Activated CD4-positive, CD25-positive, alpha-beta regulatory T cell treated with anti-CD3 and anti-CD28 coated beads, Interleukin-2, amount 50 U/mL, for 72 hours (primary cell): ENCODE measurements at places on chromosomes 6 and 20.

DNA sequence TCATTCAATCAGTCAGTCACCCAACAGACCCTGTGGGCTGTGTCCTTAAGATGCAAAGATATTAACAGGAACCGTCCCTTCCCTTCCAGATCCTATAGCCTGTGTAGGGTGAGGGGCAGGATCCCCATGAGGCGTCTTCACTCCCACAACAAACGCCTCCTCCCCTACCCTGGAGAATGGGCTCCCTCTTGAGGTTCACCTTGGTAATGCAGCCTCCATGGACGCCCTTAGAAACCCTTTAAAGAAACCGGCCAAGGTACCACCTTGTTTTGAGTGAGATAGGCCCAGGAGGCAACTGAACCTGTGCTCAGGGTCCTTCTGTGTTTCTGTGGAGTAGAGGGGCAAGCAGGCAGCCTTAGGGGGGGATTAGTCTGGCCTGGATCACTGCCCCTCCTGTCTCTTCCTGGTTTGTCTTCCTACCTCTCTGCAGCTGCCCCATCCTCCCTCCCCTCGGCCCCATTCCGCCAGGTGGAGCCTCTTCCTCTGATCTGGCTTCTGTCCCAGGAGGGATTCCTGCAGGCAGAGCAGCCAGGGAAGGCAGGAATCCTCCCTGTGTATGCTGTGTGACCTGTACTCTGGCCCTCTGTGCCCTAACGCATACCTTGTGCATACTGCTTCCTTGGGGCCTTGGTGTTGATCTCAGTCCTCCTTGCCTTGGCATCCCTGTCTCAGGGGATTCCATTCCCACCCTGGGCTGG lies 6.6 kb upstream of the GUCA1A start:
- peak; percentile 78 for DNase-seq

GRCh38 chr6:52975580-52975979 lies 19.5 kb downstream of the GSTA4 start:
- DNase-seq: no peak

DNA sequence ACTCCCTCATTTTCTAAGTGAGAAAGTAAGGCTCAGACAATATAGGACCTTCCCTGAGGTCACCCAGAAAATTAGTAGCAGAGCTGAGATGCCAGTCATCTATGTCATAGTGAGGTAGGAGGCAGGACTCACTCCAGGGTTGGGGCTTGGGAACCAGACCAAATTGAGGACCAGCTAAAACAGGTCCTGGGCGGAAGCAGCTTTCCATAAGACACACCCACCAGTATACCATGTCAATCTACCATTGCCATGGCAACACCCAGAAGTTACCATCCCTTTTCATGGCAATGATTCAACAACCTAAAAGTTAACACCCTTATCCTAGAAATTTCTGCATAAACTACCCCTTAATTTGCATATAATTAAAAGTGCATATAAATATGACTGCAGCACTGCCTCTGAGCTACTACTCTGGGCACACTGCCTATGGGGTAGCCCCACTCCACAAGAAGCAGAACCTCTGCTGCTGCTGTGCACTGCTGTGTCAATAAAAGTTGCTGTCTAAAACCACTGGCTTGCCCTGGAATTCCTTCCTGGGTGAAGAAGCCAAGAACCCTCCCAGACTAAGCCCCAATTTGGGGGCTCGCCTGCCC lies 30.3 kb upstream of the OCSTAMP start:
- no peak for DNase-seq

- DNase-seq: no peak
Measured at GRCh38 chr6:467671-468082, 76.1 kb downstream of the IRF4 start.

DNA sequence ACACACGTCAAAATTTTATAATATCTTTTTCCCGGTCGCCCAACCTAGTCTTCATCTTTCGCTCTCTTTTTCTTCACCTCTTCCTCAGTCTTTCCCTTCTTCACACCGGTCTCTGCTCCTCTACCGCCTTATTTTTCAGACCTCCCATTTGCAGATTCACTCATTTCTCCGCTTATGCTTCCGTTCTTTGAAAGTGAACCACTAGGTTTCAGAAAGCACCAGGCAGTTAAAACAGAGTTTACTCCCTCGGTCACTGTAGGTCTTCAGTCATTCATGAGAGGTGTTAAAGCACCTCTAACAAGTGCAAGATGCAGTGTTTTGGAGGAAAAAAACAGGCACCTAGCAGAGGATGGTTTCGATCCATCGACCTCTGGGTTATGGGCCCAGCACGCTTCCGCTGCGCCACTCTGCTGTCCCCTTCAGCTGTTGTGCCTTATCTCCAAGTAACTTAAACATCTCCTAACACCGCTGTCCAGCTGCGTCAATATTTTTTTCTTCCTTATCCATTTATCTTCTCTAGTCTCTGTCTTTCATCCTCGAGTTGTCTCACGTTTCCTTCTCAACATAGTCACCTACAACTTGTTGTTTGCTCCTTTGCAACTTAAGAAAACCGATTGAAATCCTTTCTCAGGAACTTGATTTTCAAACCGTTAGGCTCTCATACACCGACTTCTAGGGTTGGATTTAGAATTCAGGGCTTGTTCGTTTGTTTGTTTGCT lies 119.7 kb upstream of the ZNF184 start:
- DNase-seq: peak; percentile 45

- DNase-seq: no peak
Measured at GRCh38 chr6:170150590-170150945, 140.3 kb downstream of the DLL1 start.

DNA sequence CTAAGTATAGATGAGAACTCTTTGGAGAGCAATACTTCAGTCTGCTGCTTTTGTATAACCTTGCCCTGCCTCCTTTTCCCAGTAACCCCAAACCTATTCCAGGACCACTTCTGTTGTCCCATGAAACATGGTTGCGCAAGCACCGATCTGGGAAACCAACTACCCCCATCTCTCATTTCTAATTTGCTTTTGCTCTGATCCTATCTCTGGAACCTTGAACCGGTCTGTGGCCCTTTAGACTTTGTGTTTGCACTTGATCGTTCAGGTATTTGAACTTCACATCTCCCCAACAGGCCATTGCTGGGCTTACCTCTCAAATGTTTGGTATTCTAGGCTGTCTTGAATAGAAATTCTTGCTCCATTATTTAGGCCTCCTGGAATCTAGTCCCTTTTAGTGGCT lies 25.0 kb downstream of the L3MBTL3 start:
- DNase-seq: no peak

GRCh38 chr6:104357928-104358327 lies 501.8 kb downstream of the HACE1 start:
- DNase-seq: no peak

GRCh38 chr6:1313767-1314503 lies 2.0 kb downstream of the FOXQ1 start:
- DNase-seq: peak; percentile 41

- no peak for DNase-seq
Measured at GRCh38 chr6:14305131-14305530, 187.6 kb downstream of the CD83 start.

GRCh38 chr6:33410711-33411631 lies at the start of gene PHF1:
Gene PHF1, plus strand, starts transcription at chr6:33411014. Its CDS starts 1,250 bp downstream, at chr6:33412264.
- no peak for DNase-seq

- no peak for DNase-seq
Measured at GRCh38 chr6:136764517-136764993, 27.7 kb downstream of the MAP3K5 start.

DNA sequence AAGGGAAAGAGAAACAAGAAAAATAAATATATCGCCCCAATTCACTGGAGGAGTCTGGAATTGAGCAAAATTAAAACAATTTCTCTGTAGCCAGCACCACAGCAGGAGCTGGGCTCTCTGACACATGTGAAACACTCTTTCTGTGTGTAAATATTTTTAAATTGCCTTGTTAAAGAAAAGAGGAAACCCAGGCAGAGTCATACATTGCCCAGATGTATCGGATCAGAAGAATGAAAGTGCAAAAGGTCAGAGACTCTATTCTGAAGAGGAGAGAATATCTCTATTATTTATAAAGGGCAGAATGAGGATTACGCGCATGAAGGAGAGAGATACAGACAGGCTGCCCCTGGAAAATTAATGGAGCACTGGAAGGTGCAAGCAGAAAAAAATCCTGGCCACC lies 127.0 kb upstream of the MAN1A1 start:
- no peak for DNase-seq

GRCh38 chr6:155646443-155646842 lies 190.8 kb upstream of the NOX3 start:
- no peak for DNase-seq

DNA sequence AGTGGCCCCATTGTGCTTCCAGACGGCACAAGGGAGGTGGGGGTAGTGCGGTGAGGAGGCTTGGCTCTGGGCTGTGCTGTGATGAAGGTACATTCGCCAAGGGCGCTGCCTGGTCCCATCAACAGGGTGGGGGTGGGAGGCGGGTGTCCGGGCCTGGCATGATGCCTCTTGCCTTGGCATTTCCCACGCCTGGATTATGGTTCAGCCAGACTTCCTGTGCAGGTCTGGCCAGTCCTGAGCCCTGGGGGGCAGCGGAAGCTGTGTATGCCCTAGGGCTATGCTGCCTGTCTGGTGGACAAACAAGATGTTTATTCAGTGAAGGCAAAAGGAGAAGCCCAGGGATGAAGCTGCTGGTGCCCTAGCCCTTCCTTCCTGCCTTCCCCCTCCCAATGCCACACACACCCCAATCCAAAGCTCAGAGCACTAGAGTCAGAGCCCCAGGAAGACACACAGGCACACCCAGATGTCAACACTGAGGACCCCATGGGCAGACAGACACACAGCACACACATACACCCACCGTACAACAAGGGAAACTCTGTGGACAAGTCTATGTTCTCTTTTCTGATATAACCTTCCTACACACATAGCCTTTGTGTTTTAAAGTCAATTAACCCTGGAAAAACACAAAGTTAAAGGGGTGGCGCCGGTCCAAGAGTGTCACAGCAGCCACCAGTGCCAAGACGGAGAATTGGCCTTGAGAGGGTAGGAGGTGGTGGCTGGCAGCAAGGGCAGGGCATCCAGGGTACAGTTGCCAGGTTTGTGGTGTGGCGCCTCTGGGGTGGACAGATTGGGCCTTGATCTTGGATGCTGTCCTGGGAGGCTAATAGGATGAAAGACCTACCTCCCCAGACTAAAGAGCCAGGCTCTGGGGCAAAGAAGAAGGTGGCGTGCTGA lies 54.7 kb upstream of the SAYSD1 start:
- no peak for DNase-seq

- DNase-seq: no peak
Measured at GRCh38 chr6:5958921-5959320, 47.8 kb downstream of the NRN1 start.

- no peak for DNase-seq
Measured at GRCh38 chr6:110822249-110822648, 7.0 kb upstream of the CDK19 start.

DNA sequence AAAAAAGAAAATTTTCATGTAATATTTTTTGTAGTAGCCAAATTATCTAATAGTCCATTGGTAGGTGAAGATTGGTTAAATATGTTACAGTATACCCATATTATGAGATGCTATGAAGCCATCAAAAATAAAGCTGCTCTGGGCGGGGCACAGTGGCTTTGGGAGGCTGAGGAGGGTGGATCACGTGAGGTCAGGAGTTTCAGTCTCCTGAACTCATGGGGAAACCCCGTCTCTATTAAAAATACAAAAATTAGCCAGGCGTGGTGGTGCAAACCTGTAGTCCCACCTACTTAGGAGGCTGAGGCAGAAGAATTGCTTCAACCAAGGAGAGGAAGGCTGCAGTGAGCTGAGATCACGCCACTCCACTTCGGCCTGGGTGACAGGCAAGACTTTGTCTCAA lies 360.5 kb downstream of the KIF16B start:
- DNase-seq: no peak

DNA sequence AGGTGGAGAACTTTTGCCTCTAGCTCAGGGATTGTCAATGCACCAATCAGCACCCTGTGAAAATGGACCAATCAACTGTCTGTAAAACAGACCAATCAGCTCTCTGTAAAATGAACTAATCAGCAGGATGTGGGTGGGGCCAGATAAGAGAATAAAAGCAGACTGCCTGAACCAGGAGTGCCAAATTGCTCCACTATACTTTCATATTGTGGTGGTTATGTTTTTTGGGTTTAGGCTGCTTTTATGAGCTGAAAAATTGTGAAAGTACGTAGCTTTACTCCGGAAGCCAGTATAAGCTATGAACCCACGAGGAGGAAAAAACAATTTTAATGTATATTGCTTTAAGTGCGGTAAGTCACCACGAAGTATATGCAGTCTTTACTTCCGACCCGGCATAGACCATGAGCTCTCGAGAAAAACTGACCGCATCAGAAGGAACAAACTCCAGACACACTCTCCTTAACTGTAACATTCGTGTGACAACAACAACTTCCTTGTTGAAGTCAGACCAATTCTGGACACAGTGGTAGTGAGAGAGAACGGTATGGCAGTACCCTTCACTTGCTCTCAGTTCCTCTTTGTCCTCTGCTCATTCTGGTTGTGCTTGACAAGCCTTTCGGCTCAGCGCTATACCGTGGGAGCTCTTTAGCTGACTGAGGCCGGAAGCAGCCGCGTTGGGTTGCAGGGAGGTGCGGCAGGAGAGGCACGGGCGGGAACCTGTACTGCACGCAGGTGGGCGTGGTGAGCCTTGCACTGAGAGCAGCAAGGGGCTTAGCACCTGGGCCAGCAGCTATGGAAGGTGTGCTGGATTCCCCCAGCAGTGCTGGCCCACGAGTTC lies 81.9 kb upstream of the E2F3 start:
- peak; percentile 75 for DNase-seq

GRCh38 chr6:114344246-114344970 lies 1.6 kb upstream of the HS3ST5 start:
- DNase-seq: no peak

GRCh38 chr20:6618051-6618450 lies 149.4 kb upstream of the BMP2 start:
- DNase-seq: no peak

- no peak for DNase-seq
Measured at GRCh38 chr20:30815577-30816181, 441.8 kb upstream of the DEFB115 start.

DNA sequence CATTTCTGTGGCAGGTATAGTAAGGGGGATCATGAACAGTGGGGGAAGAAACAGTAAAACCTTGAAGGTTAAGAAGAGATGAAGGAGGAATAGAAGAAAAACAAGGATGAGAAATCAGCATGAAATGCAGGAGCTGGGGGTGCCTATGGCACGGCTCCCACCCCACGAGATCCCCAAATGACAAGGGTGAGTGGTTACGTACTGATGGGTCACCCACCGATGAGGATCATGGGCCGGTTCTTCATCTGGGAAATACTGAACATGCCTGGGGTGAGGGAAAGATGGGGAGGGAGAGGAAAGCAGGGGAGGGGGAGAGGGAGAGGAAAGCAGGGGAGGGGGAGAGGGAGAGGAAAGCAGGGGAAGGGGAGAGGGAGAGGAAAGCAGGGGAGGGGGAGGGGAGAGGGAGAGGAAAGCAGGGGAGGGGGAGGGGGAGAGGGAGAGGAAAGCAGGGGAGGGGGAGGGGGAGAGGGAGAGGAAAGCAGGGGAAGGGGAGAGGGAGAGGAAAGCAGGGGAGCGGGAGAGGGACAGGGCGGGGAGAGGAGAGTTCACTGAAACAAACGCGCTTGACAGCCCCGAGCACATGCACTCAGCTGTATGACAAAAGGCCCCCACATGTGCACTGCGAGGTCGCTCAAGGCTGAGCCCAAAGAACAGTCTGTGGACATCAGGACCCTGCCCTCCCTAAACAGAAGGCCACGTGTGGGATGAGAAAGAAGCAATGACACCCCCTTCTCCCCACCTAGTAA lies 25.3 kb downstream of the MOCS1 start:
- no peak for DNase-seq

GRCh38 chr20:20343932-20344331 lies 24.0 kb upstream of the INSM1 start:
- no peak for DNase-seq
